ENCODE measurements at places on chromosomes 16 and 17.
A peak's percentile ranks its signal among the peaks of the same experiment; 100 is the strongest.

- DNase-seq: no peak
Measured at GRCh38 chr16:11994143-11995119, 17.9 kb downstream of the SNX29 start.

GRCh38 chr17:15233022-15233805 is 31.9 kb downstream of the PMP22 start:
- DNase-seq: peak; percentile 70

DNA sequence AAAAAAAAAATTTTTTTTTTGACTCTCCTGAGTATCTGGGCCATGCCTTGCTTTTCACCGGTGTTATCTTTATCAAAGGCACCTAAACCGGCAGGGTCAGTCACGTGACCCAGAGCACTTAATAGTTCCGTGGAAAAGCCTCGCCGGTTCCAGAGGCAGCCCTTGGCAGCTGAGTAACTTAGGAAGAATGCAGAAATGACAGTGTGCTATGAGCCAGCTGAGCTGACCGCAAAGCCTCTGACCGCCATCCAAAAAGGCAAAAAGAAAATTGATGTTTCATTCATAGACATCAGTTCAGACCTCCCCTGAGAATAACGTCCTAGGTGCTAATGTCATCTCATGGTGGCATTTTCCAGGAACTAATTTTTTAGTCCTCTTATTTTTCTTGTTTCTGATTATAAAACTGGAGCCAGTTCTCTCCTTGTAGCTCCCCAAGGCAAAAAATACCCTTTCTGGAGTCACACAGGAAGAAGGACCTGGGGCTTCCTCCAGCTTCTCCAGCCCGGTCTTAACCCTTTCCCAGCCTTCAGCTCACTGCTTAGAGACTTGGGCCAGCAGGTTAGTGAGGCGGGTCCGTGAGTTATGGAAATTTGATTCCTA is 122.6 kb downstream of the SOCS1 start:
- peak; percentile 94 for DNase-seq

- no peak for DNase-seq
Measured at GRCh38 chr17:3873862-3874261, 19.0 kb downstream of the CAMKK1 start.

DNA sequence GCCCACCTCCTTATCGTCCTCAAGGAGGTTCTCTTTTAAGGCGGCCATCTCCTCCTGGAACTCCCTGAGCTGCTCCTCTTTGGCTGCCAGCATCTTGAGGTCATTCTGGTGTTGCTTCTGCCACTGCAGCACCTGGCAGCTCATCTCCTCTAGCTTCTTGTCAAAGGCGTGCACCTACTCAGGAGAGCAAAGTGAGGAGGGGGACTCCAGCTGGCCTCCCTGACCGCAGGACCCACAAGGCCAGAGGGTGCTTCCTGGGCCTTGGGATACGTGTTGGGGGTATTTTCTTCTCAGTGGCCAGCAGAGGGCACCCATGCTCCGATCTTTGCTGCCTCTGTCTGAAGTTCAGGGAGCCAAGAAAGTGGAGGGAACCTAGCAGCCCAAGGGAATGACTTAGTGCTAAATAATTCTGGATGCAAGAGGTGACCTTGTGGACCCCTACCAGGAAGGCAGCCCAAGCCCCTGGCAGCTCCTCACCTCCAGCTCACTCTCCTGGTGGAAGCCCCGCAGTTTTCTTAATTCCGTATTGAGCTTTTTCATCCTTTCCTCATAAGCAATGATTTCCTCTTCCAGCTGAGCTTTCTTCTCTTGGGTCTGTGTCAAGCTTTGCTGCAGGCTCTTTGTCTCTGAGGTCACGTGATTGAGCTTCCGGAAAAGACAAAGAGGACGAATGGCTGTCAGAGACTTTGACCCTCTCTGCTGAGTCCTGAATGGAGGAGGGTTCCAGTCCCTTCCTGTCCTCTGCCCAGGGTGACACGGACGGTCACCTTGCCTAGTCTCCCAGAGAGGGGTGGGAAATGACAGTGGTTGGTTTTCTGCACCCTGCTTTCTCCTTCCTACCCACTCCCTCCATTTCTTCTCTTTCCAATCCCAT is 31.4 kb downstream of the DHX38 start:
- peak; percentile 62 for DNase-seq

GRCh38 chr16:54750249-54750648 is 180.4 kb upstream of the IRX5 start:
- DNase-seq: no peak

DNA sequence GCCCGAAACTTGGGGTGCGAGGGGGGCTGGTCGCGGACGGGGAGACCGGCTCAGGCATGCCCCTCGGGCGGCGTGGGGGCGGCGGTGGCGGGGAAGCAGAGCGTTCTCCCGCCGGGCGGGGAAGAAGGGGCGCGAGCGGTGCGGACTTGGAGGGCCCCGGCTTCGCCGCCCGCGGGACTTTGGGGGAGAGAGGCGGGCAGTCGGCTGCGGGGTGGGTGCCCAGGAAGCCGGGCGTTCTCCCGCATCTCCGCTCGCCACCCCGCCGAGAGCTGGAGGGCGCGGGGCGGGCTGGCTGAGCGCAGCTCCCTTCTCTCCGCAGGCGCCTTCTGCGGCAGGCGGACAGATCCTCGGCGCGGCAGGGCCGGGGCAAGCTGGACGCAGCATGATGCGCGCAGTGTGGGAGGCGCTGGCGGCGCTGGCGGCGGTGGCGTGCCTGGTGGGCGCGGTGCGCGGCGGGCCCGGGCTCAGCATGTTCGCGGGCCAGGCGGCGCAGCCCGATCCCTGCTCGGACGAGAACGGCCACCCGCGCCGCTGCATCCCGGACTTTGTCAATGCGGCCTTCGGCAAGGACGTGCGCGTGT is 772 bp downstream of the NTN1 start:
- DNase-seq: no peak

- no peak for DNase-seq
Measured at GRCh38 chr16:78176435-78176834, 77.0 kb downstream of the WWOX start.

DNA sequence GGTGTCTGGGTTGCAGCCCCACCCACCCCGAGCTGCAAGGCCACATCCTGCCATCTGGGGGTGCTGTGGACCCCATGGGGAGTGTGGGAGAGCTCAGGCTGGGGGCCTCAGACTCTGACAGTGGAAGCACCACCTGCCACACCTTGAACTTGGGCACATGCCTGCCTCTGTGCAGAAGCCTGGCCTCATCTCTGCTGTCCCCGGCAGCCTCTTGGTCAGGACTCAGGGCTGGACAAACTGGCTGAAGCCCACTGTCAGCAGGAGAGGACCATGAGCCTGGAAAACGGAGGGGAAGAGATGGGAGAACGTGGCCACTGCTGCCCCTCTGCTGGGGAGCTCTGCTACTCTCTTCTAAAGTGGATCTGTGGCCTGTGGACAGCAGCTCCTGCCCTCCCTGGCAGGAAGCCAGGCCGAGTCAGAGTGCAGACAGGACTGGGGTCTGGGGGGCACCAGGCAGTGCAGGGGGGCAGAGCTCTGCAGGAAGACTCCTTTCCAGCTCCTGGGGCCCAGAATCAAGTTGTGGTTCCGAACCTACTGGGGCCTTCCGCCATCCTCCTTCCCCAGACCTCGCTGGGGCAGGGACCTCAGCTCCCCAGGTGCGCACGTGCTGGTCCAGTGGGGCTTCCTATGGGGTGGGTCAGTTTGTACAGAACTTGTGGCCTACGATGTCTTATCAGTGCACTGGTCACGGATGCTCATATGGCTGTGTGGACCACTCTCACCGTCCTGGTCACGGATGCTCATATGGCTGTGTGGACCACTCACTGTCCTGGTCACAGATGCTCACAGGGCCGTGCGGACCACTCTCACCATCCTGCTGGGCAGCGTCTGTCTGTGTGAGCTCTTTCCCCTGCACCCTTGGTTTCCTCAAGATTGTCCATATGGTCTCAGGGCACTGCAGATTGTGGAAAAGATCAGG is 207.7 kb downstream of the LAT start:
- no peak for DNase-seq

DNA sequence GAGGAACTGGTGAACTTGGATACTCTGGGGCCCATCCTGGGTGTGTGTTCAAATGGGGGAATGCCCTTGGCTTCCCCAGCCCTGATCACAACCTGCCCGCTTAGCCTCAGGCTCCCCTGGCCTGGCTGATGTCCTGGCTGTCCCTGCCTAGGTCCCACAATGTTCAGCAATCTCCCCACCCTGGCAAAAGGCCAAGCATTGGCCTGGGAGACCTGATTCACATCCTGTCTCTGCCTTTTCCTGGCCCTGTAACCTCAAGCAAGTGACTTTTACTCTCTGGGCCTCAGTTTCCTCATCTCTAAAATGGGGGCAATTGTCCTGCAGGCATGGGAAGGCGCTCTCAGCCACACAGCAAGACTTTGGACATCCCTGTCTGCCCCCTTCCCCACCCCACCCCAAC is 14.4 kb downstream of the CPNE2 start:
- no peak for DNase-seq

GRCh38 chr16:53041320-53042051 is 11.2 kb downstream of the CHD9NB start:
- no peak for DNase-seq

DNA sequence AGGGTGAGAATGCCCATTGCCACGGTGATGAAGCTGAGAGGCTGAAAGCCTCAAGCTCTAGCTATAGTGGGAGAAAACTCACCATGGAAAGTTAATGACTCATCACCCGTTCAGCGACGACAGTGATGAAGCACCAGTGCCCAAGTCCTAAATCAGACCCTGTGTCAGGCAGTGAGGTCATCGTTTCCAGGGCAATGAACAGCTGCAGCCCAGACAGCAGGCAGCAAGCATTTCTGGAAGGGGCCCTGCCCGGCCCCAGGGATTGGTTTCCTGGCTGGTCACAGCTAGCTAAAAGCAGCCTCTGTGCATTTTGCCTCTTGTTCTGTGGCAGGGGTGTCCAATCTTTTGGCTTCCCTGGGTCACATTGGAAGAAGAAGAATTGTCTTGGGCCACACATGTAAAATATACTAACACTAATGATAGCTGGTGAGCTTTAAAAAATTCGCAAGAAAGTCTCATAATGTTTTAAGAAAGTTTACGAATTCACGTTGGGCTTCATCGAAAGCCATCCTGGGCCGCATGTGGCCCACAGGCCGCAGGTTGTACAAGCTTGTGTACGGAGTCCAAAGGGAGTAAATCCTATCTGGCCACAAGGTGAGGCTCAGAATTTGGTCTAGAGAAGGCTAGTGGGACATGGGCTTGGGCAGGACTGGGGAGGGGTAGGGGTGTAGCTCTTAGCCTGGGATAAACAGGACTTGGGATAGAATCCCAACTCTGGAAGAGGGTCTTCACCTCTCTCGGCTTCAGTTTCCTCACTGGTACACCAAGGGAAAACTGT is 40.6 kb downstream of the MIS12 start:
- peak; percentile 98 for DNase-seq

DNA sequence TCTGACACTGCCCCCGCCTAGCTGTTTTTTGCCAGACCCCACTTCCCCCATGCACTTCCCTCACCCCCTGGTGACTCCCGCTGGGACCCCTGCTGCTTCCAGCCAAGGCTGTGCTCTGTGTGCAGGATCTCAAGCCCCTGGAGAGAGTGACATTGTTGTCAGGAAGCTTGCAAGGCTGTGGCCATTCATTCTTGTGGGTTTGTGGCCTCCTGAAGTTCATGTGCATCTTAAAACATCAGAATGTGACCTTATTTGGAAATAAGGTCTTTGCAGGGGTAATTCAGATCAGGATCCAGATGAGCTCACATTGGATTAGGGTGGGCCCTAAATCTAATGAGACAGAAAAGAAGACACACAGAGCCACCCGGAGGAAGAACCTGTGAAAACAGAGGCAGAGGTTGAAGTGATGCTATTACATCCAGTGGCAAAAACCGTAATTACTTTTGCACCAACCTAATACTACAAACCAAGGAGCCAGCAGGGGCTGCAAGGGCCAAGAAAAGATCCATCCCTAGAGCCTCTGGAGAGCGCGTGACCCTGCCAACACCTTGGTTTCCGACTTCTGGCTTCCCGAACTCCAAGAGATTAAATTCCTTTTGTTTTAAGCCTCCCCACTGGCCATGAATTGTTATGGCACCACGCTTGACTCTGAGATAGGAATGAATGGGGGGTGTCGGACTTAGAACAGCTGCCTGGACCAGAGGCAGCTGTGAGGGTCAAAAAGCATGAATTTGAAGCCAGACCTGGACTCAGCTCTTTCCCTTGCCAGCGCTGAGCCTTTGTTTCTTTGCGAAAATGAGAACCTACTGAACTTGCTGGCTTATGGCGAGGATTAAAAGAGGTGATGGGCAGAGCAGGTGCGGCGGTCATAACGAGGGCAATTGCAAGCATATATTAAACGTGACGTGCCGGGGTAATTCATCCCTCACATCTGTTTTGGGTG is 75.5 kb downstream of the BMERB1 start:
- DNase-seq: peak; percentile 69

DNA sequence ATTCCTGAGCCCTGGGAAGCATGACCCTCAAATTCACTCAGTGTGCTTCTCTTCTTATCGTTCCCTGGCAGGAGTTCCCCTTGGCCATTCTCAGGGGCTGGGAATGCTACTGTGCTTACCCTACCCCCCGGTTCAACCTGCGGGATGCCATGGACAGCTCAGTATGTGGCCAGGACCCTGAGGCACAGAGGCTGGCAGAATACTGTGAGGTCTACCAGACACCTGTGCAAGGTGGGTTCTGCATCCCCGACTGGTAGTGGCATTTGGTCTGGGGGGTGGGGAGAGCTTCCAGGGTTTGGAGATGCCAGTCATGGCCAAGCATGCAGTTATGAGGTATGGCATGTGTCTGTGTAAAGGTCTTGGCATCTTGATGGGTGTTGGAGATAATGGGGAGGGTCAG is 39.4 kb downstream of the WSCD1 start:
- DNase-seq: no peak

DNA sequence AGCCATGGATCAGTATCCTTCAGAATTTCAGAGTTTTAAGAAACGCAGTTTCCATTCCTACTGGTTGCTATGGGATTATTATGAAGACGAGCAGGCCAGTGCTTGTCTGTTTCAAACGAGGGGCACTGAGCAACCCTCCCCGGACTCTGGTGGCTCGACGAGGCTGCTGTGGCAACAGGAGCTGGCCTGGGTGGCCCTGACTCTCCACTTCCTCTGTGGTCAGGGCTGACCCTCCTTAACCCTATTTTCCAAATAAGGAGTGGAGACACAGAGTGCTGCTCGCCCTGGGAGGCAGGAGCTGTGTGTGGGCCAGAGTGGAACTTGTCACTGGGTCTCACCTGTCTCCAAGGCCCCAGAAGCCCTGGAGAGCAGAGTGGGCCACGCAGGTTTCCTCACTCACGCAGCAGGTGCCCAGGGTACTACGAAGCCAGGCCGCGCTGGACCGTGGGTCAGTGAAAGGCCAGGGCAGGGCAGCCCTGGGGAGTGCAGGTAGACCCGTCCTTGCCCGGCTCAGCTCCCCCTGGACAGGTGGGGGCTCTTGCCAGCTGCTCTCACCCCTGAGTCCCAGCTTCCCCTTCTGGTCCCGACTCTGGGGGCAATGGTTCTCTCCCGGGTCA is 3.3 kb downstream of the GALNS start:
- DNase-seq: no peak

DNA sequence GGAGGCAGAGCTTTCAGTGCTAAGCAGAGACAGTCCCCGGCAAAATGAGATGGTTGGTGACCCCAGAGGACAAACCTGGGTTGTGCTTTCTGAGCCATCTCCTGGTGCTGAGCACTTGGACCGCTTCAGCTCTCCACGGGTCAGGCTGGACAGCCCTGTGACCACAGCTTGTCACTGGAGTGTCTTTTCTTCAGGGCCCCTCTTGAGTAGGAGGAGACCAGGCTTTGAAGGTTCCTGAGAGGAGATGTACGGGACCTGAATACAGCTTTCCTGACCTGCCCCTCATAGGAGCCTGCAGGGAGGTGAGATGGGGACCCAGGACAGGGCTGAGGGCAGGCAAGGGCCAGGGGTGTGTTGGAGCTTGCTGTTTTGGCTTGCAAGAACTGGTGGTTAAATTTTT is 17.8 kb upstream of the ADGRG1 start:
- DNase-seq: no peak

- DNase-seq: peak; percentile 70
Measured at GRCh38 chr16:72939247-72939646, 108.7 kb downstream of the ZFHX3 start.
